Kidney tubule cell (primary cell): ENCODE measurements at places on chromosomes 4 and X.

DNA sequence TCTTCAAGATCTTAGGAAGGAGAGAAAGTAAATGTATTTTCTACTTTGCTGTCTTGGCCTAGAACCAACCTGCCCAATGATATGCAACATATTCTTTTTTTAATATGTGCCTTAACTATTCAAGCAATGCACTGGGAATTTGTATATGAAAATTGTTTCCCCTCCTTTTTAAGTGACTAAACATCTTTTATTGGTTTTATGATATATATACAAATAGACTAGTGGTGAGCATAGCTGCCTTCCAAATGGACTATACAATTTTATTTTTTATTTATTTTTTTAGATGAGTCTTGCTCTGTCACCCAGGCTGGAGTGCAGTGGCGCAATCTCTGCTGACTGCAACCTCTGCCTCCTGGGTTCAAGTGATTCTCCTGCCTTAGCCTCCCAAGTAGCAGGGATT, 10.3 kb downstream of the NOCT start:
- no peak for DNase-seq

GRCh38 chrX:109472939-109473735, 8.7 kb downstream of the GUCY2F start:
- DNase-seq = peak; percentile 53

GRCh38 chrX:109270580-109271484, 211.1 kb downstream of the GUCY2F start:
- DNase-seq = peak; percentile 89

GRCh38 chrX:29941287-29941686, 274.1 kb upstream of the MAGEB2 start:
- DNase-seq = no peak

DNA sequence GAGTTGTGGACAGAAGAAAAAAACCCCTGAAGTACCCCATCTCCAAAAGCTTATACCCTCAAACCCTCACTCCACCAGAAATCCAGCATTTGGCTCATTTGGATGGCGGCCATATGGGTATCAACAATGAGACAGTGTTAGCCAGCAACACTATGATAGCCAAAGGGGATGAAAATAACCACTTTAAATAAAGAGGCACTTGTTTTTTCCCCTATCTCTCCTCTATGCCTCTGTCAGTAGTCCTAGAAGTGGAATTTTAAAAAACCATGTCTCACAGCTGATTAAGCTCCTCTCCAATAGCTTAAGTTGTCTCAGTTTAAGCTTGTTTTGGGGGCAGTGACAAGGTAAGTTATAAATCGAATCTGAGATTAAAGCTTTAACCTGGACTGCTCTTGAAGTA, 124.0 kb downstream of the MOSPD2 start:
- no peak for DNase-seq

DNA sequence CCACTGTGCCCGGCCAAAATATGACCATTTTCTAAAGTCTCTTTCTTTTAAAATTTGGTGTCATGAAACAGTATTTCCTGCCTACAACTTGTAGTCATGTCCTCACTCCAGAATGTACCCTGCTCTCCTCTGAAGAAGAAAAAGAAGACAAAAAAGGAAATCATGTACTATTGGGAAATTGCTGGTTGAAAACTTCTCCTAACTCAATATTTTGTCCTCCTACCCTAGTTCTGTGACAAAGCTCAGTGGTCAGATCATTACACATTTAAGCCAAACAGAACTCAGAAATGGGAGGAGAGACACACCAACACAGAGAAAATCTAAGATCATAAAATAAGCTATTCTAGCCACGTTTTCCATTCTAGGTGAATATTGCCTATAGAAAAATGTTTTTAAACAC, 127.7 kb downstream of the IRF2 start:
- DNase-seq = no peak

GRCh38 chrX:56762707-56763555, 33.9 kb downstream of the NBDY start:
- DNase-seq = peak; percentile 36

DNA sequence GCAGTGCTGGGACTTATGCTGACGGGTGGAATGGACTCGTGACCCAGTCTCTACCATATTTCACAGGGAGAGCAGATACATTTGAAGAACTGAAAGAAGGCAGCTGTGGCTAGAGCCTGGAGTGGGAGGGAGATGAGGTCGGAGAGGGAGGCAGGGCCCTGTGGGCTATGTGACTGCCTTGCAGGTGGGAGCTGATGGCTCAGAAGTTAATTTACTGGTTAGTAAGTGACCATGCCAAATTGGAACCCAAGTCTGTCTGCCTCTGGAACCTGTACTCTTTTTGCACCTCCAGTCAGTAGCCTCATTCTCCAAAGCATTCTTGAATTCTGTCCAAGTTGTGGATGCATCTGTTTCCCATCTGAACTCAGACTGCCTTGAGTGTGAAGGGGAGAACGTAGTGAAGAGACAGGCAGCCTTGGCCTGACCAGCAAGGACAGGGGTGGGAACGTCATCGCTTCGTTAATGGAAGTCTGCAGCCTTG, 92.3 kb downstream of the REPS2 start:
- no peak for DNase-seq

GRCh38 chr4:54104907-54105306, 4.9 kb downstream of the GSX2 start:
- DNase-seq = no peak

GRCh38 chr4:6945052-6945409, 35.4 kb downstream of the TBC1D14 start:
- no peak for DNase-seq

- no peak for DNase-seq
Observed at GRCh38 chr4:56640621-56641493, 40.2 kb downstream of the HOPX start.

- peak; percentile 20 for DNase-seq
Observed at GRCh38 chr4:1058198-1058996, 47.0 kb downstream of the FGFRL1 start.

DNA sequence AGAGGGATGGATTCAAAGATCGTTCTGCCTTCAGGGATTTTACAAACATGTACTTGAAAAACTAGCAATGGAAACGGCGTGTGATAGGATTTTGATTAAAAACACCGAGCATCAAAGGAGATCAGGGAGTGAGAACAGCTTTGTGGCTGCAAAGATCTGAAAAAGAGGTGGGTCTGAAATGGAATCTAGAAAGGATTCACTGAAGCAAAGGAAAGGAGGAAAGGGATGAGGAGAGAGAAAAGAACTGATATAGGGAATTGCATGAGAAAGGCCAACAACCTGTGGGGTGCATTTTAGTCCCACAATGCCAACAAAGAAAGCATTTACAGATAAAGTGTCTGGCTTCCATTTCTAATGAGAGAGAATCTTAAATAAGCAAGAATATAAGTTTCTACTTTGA, 23.1 kb downstream of the ADH4 start:
- no peak for DNase-seq

DNA sequence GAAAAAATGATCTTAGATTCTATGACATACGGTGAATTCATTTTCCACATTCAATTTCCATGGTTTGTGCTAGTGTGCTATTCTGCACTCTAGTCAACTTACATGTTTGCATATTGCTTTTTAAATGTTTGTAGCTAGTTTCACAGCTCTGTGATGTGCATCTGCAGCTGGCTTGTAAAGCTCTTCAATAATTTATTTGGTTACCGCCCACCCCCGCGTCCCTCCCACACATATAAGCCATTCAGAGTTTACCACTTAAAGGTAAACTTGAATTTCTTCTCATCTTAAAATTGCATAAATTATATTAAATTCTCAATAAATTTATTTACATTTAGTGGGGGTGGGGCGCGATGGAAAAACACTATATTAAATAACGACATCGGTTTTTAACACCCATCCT, 291 bp upstream of the NBDY start:
- DNase-seq = peak; percentile 16

- no peak for DNase-seq
Observed at GRCh38 chr4:61277785-61278760, 77.9 kb downstream of the ADGRL3 start.

DNA sequence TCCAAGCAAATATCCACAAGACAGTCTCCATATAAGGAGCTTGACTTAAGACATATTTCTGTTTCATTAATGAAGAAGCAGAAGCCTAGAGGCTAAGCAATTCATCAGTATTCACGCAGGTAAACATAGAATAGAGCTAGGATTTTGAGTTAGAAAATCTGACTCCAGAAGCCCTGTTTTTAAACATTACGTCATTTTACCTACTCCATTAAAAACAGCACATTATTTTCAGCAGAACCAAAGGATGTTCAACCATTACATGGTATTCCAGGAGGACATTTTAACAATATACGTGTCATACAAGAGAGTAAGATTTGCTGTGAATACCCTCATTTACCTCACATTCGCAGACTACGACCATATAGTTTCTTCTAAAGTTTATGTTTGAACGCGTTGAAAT, 403.3 kb upstream of the TRAM1L1 start:
- DNase-seq = no peak

DNA sequence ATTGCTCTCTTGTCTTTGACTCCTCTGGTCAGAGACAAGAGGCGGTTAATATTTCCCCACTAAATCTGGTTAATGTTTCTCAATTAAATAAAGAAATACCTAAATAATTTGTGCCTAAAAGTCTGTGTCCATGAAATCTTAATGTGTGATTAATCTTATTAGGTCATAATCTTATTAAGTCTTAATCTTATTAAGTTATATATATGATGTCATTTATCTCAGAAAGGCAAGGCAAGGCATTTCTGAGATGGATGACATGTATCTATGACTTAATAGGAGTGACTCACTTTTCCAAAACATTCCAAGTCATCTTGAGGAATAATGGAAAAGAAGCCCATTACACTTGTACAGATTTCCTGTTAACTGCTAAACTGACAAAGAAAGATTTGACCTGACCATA, 74.7 kb downstream of the TRAM1L1 start:
- peak; percentile 47 for DNase-seq

- no peak for DNase-seq
Observed at GRCh38 chr4:146224326-146224966, 10.1 kb downstream of the REELD1 start.

GRCh38 chr4:125551466-125551865, 236.7 kb downstream of the FAT4 start:
- DNase-seq = no peak

GRCh38 chr4:53039741-53040458, 177.8 kb downstream of the RASL11B start:
- no peak for DNase-seq
